Tibial nerve (tissue), 4 donors: ENCODE measurements at places on chromosomes 1 and 21. TPM values are rescaled to one million over a fixed set of nuclear protein-coding genes. Genes with fewer than 3 reads are reported as not detected.

The CACNA1S gene
- total RNA-seq: not detected

The PODN gene
- total RNA-seq: 798 TPM

The URB1 gene
- total RNA-seq: 29.4 TPM

The DDAH1 gene
- total RNA-seq: 17.7 TPM

The RXRG gene
- total RNA-seq: 13.8 TPM

The CR1L gene
- not detected for total RNA-seq

The SMPDL3B gene
- total RNA-seq: not detected

The RSBN1 gene
- total RNA-seq: 18.9 TPM

The MEX3A gene
- under 0.01 TPM for total RNA-seq

The ITLN2 gene
- total RNA-seq: not detected

The NUDT4B gene
- total RNA-seq: 0.63 TPM

The PGLYRP4 gene
- not detected for total RNA-seq

- no peak for DNase-seq
Observed at GRCh38 chr1:2130156-2130555, 64.4 kb downstream of the FAAP20 start.

- no peak for DNase-seq
Observed at GRCh38 chr1:9724706-9725476, 73.4 kb downstream of the PIK3CD start.

- no peak for DNase-seq
Observed at GRCh38 chr1:91018006-91018405, 3.8 kb downstream of the ZNF644 start.

GRCh38 chr1:6508816-6509189, 17.3 kb upstream of the PLEKHG5 start:
- DNase-seq: no peak

GRCh38 chr1:212035835-212036605, 472 bp downstream of the DTL start:
- DNase-seq: no peak

DNA sequence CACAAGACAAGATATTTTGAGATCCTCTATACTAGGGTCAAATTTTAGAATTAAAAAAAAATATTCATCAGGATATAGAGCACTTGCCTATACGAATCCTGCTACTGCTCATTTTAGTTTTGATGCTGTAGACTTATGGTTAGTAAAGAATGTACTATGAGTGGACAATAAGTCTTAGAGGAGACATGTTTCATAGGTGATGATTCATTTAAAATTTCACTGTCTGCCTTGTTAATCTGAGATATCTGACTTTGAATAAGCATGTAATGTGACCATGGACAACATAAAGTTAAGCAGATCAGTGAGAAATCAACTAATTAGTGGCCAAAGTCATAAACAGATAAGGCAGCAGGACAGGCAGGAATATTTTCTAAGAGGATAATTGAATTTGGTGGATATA, 106.8 kb upstream of the HP1BP3 start:
- DNase-seq: no peak

DNA sequence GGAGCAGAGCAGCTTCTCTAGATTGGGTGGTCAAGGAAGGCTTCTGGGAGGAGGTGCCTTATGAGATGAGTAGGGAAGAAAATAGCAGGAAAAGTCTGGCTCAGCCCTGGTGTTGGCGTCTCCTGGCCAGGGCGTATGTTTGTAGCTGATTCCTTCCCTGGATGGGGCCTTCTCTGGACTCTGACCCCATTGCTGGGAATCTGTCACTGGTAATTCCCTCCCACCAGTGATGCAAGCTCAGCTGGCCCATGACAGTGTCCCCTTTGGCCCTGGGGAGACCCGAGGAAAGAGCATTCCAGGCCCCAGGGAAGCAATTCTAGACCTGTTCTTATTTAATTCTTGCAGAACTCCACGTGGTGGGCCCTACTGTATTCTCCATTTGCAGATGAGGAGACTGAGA, 20.7 kb downstream of the IGSF21 start:
- no peak for DNase-seq

DNA sequence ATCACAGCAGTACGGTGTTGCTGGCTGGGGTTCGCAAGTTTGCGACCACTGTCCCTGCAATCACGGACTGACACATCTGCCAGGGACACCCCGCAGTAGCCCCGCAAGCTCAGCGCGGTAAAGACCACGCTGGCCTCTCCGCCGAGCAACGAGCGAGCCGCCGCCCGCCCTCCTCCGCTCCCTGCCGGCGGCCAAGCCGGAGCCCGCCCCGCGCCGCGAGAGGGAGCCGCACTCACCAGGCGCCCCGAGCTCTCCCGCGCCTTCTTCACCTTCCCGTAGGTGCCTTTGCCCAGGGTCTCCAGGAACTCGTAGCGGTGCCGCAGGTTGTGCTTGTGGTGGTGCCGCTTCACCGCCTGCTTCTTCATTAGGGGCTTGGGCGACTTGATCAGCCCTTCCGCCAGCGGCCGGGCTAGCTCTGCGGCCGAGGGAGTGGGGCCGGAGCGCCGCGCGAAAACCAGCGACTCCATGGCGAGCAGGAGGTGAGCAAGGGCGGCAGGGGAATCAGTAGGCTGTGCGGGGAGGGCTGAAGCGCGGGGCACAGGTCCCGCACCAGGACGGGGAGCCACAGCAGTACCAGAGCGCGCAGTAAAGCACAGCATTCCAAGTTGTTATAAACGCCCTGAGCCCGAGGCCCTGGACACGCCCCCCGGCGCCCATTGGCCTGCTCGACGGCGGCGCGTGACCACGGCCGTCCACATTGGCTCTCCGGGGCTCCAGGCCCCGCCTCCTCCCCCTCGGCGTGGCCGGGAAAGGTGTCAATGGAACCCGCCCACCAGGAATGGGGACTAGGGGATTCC, at the start of gene NUAK2:
Gene NUAK2 (minus strand): TSS at position 584 of the 797 bp plus-strand sequence. CDS start 117 bp downstream, at position 467.
- DNase-seq: peak; percentile 86

GRCh38 chr1:96557336-96557735, 164.2 kb upstream of the PTBP2 start:
- no peak for DNase-seq

GRCh38 chr1:111644506-111644905, 24.9 kb downstream of the RAP1A start:
- DNase-seq: no peak

DNA sequence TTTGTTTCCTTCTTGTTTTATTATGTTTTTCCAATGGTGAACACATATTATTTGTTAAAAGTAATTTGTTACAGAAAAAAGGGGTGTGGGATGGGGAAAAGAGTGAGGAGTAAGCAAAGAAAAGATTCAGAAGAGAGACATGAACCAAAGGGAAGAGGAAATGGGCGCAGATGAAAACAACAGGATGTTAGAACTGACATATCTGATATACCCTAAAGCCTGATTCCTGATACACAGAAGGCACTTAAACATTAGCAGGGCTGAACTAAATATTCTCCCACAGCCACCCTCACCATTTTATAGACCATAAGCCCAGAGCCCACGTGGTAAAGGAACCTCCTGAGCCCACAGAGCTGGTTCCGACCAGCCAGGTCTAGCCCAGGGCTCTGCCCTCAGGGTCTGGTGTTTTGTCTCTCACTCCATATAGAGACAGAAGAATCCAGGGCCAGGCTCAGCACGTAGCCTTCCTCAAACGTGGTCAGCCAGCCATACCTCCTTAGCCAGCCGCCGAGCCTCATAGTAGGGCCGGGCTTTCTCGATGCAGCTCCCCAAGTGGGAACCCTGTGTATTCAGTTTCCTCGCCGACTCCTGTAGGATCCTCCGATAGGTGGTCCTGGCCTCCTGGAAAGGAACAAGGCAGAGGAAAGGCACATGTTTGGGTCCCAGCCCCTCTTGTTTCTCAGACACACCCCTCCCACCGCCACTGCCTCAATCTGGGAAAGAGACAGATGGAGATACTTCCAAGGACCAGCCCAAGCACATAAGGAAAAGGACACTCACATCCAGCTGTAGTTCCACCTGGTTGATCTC, 9.5 kb downstream of the SH3BP5L start:
- no peak for DNase-seq

DNA sequence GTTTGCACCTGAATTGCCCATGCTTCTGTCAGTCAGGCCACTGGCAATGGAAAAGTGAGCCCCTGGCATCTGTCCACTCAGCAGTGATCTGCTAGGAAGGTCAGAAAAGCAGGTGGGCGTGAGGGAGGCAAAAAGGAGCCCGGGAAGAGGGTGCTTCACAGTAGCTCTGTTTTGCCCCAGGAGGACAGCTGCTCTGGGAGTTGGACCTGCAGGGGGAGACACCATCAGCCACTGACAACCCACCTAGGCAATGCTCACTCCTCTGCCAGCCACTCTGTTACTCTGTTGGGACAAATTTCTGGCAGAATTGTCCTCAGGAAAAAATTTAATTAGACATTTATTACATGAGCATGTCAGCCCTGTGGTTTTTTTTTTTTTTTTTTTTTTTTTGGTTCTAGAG, 146.4 kb downstream of the LRIG2 start:
- no peak for DNase-seq

GRCh38 chr1:119966020-119966419, 69.7 kb upstream of the ADAM30 start:
- DNase-seq: no peak

- DNase-seq: peak; percentile 68
Observed at GRCh38 chr21:24045775-24046215, 1561.5 kb downstream of the MRPL39 start.

GRCh38 chr1:36849956-36850355, 184.4 kb downstream of the GRIK3 start:
- DNase-seq: no peak

- no peak for DNase-seq
Observed at GRCh38 chr1:204443260-204443619, 31.6 kb upstream of the PPP1R15B start.

GRCh38 chr1:219227360-219228057, 53.8 kb downstream of the LYPLAL1 start:
- DNase-seq: no peak

GRCh38 chr1:25099343-25099951, 132.9 kb downstream of the SYF2 start:
- no peak for DNase-seq

GRCh38 chr1:118322331-118322730, 137.3 kb upstream of the SPAG17 start:
- no peak for DNase-seq

DNA sequence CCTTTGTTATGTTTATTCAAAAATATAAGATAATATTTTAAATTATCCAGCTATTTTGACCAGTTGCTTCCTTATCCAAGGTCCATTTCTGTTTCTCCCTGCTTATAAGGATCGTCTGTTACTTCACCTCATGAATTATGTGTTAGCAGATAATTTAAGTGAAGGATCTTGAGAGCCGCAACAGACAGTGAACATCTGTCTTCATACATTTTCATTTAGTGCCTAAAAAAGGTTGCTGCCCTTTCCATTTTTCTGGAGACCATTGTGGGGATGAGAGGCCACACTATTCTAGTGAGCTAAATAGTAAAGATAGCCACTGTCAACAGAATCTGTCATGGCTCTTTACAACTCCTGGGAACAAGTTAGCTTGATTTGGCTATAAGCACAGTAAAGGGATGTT, 154.0 kb downstream of the CLEC20A start:
- no peak for DNase-seq

- DNase-seq: no peak
Observed at GRCh38 chr1:235648407-235648907, 1.1 kb downstream of the GNG4 start.

DNA sequence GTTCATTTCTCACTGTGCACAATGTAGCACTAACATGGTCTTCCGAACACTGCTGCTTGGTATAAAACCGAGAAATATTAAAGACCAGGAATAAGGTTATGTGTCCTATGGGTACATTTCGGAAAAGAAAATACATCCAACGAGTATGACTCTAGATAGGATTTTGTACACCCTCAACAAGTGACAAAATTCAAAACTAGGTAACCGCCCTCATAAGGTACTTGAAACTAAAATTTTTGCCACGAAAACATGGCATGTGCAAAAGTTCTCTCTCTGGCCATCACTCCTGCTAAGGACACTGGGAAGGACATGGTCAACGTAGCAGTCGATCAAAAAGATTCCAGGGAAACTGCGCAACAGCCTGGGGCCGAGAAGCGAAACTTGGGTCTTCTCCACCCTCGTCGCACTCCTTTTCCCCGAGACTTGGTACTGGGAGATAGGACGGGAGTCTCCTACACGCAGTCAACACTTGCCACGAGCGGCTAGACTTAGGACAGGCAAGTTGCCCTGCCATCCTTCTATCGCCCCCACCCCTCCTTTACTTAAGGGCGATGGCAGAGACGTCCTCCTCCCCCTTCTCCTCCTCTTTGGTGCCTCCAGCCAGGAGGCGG, 338 bp upstream of the TOR1AIP1 start:
- peak; percentile 86 for DNase-seq

DNA sequence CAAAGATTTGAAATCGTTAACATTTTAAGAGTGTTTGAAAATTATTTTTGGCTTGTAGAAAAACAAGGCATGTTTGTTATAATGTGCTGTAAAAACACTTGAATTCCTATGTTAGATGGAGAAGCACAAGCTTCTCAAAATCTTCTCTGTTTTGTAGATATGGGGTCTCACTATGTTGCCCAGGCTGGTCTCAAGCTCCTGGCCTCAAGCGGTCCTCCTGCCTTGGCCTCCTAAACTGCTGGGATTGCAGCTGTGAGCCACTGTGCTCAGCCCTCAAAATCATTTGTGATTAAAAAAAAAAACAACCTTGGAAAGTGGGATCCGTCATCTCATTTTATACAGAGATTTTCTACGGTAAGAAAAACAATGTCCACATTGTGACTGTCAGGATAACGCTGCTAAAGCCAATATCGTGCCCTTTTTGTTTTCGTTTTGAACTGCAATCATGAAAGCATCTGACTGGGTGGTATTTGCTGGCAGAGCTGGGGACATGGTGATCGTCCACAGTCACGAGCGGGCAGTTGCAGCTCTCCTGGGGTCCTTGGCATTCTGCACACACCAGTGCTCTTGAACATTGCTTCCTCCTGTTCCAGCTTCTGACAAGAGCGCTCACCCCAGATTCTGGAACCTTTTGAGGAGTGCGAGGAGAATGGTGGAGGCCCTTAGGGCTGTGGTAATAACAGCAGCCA, 112.5 kb downstream of the PGBD5 start:
- no peak for DNase-seq

- DNase-seq: no peak
Observed at GRCh38 chr21:42695697-42696380, 42.4 kb downstream of the PDE9A start.

- DNase-seq: no peak
Observed at GRCh38 chr1:187893471-187893870, 1064.7 kb downstream of the PLA2G4A start.

- DNase-seq: peak; percentile 66
Observed at GRCh38 chr21:41167348-41168342, at the start of gene BACE2. TSS of gene BACE2 (plus strand) at chr21:41168160. CDS start at chr21:41168264, 104 bp downstream.

GRCh38 chr1:38093569-38094520, 47.3 kb upstream of the POU3F1 start:
- DNase-seq: no peak

- no peak for DNase-seq
Observed at GRCh38 chr1:55974714-55975441, 604.5 kb downstream of the PLPP3 start.

GRCh38 chr1:228940926-228941325, 205.6 kb downstream of the RHOU start:
- no peak for DNase-seq

- DNase-seq: no peak
Observed at GRCh38 chr1:29981586-29982239, 741.7 kb downstream of the MATN1 start.
